ENCODE measurements at places on chromosomes 6 and 20. TPM values are rescaled to one million over a fixed set of nuclear protein-coding genes. Genes with fewer than 3 reads are reported as not detected.
A peak's percentile ranks its signal among the peaks of the same experiment; 100 is the strongest.

The PI16 gene
- total RNA-seq, result not detected

The TXLNB gene
- not detected for total RNA-seq

The DNAH8 gene
- not detected for total RNA-seq

The DLK2 gene
- total RNA-seq, result 0.75 TPM

The KHDC1L gene
- not detected for total RNA-seq

The KIAA1586 gene
- total RNA-seq, result 12.9 TPM

The RCAN2 gene
- not detected for total RNA-seq

The ADGRG6 gene
- 98.7 TPM for total RNA-seq

DNA sequence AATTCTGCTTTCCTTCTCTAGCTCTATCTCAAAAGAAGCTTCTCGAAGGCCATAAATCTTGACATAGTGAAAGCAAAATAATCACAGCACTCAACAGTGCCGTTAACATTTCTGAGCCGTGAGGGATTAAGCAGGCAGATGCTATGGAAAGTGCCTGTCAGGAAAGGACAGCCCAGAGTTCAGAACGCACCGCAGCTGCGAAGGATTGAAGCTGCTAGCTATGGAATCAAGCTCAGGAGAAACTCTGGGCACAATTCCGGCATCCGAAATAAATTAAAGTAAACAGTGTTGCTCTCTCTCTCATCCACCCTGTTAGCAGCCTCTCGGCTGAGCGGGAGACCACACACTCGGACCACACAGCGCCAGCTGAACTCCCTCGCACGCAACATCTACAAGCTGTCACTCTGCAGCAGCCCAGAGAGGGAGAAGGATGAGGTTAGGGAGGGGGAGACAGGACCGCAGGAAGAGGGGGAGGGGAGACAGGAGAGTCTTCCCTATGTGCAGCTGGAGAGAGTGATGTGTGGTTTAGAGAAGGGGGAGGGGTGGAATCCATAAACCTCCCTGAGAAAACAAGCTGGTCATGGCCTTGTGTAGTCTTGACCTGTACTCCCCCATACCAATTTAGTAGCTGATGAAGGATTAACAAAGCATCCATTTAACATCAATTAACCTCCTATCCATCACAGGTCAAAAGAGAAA, 9.0 kb downstream of the EXOC2 start:
- H3K27ac ChIP-seq, result no peak overlapping the region
- H3K4me1 ChIP-seq, result no peaks in the 10 kb centered on the region
- peak; percentile 5 for DNase-seq
- H3K36me3 ChIP-seq, result no peaks in the 10 kb centered on the region
- no peaks in the 10 kb centered on the region for H3K27me3 ChIP-seq

- peak; percentile 4 for DNase-seq
- peaks cover 6% of the 10 kb centered on the region for H3K4me1 ChIP-seq
- H3K36me3 ChIP-seq, result no peaks in the 10 kb centered on the region
- no peak overlapping the region for H3K27ac ChIP-seq
- no peak overlapping the region for H3K4me3 ChIP-seq
Observed at GRCh38 chr6:14549304-14549770, 431.8 kb downstream of the CD83 start.

DNA sequence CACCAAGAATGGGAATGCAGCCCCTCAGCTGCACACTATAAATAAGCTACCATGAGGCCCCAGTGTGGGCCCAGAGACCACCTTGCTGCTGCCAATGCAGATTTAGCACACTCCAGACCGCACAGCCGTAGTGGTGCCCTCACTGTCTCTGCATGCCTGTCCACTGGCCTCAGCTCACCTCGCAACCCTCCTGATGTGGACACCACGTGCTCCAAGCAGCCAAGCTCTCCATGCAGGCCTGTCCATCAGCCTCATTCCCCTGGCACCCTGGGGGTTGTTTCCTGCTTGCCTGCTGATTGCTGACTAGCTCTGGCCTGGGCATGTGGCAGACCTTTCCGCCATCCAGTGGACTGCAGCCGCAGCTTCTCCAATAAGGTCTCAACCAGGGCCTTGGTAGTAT, 36.2 kb downstream of the ZBTB9 start:
- DNase-seq, result no peak
- no peak overlapping the region for H3K4me3 ChIP-seq
- H3K36me3 ChIP-seq, result no peaks in the 10 kb centered on the region
- no peak overlapping the region for H3K27ac ChIP-seq
- H3K27me3 ChIP-seq, result no peaks in the 10 kb centered on the region

DNA sequence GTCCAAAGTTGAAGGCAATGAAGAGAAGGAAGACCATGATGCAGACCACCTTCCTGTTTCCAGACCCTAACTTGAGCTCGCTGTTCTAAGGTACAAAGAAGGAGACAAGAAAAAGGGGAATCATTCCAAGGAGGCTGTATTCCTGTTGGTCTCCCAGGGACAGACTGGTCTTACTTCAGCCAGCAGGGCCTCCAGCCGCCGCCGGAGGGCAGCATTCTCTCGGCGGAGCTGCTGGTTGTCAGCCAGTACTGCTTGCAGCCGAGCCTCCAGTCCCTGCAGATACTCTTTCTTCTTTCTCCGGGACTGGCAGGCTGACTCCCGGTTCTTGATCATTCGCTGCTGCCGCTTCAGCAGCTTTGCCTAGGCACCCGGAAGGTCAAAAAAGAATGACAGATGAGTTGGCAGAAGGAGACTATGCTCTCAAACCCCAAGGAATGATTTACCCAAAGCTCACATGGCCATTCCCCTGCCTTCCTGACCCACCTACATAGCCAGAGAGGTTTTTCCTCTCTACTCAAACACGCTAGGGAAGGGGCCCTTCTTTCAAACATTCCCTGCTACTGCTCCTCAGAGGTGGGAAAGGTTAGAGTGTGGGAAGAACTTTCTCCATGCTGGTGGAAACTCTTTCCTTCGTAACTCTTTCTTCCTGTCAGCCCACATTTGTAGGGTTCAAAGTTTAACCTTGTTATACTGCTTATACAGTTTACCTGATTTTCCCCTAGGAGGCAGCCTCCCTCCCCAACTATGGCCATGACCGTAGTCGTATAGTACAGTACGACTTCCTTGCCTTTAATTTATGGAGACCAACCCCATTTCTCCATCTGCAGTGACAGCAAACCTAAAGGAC, 9.0 kb downstream of the ATF6B start:
- no peaks in the 10 kb centered on the region for H3K27me3 ChIP-seq
- peak; percentile 91 for DNase-seq
- peaks cover 5% of the 10 kb centered on the region for H3K36me3 ChIP-seq
- H3K27ac ChIP-seq, result peak overlapping the region; percentile 77

GRCh38 chr6:52016915-52017748, 70.3 kb downstream of the PKHD1 start:
- H3K27ac ChIP-seq, result no peak overlapping the region
- H3K4me1 ChIP-seq, result peaks cover 15% of the 10 kb centered on the region
- H3K36me3 ChIP-seq, result no peaks in the 10 kb centered on the region
- H3K4me3 ChIP-seq, result no peak overlapping the region
- no peaks in the 10 kb centered on the region for H3K27me3 ChIP-seq
- DNase-seq, result no peak

GRCh38 chr20:11845340-11845739, 72.4 kb upstream of the BTBD3 start:
- H3K4me1 ChIP-seq, result peaks cover 9% of the 10 kb centered on the region
- H3K27me3 ChIP-seq, result no peaks in the 10 kb centered on the region
- DNase-seq, result no peak
- no peak overlapping the region for H3K27ac ChIP-seq
- no peak overlapping the region for H3K4me3 ChIP-seq
- no peaks in the 10 kb centered on the region for H3K36me3 ChIP-seq

GRCh38 chr20:35093267-35093884, 769 bp upstream of the TRPC4AP start:
- H3K27ac ChIP-seq, result peak overlapping the region; percentile 95
- no peaks in the 10 kb centered on the region for H3K36me3 ChIP-seq
- peak; percentile 32 for DNase-seq
- no peaks in the 10 kb centered on the region for H3K27me3 ChIP-seq

DNA sequence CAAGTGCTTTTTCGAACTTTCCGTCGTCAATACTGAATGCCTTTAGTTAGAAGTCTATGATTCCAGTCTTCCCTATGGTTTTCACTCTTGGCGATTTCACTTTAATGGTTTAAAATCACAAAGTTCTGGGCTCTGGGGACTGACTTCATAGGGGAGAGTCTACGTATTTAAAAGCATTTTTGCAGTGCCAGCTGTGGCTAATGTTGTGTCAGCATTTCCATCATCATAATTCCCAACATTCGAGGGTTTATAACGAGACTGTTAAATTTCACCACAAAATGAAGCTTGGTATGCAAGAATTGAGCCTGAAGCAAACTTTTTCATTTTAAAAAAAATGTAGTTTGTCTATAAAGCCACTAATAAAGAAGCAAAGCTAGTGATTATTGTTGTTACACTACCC, 242.7 kb downstream of the SOX4 start:
- H3K27ac ChIP-seq, result no peak overlapping the region
- H3K4me1 ChIP-seq, result no peaks in the 10 kb centered on the region
- no peaks in the 10 kb centered on the region for H3K36me3 ChIP-seq

DNA sequence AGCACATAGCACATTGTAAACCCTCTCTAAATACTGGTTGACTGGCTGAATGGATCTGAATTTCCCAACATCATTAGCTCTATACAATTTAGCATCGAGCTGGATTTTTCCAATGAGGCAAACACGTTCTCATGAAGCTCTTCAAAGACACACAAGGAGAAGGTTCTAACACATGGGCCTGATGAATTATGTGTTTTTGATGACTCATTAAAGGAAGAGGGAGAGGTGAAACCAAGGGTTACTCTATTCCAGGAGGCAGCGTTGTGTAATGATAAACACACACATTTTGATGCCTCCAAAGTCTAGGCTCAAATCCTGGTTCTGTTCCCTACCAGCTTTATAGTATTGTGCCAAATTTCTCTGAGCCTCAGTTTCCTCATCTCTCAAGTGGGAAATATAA, 84.3 kb downstream of the PFDN4 start:
- no peaks in the 10 kb centered on the region for H3K36me3 ChIP-seq
- H3K4me3 ChIP-seq, result no peak overlapping the region
- H3K27me3 ChIP-seq, result no peaks in the 10 kb centered on the region

DNA sequence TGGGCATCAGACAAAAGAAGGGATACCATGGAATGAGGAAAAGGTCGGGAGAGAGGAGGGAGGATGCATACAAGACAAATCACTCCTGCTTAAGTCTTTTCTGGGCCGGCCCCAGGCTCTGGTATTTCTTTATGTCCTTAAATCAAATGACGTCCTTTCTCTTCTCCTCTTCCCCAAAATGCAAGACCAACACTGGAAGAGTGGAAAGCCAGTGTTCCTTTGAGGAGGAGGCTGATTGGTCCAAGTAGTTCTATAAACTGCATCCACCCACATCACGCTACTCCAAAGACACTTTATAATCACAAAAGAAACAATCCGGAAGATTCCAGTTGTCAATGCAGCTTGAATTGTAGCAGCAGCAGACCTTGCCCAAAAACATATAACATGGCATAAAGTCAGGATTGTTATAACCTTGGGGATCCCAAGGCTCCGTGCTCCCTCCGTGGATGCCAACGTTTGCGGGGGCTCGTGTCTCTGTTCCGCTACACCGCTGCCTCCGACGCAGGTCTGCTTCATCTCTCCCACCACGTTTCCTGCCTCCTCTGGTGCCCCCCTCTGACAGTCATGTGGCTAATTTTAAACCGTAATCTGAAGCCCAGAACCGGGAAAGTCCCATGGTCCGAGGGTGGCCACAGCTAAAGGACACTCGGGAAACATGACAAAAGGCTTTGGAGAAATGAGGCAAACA, 47.1 kb downstream of the MCUR1 start:
- no peak for DNase-seq
- no peaks in the 10 kb centered on the region for H3K36me3 ChIP-seq
- H3K4me1 ChIP-seq, result no peaks in the 10 kb centered on the region
- H3K4me3 ChIP-seq, result no peak overlapping the region

DNA sequence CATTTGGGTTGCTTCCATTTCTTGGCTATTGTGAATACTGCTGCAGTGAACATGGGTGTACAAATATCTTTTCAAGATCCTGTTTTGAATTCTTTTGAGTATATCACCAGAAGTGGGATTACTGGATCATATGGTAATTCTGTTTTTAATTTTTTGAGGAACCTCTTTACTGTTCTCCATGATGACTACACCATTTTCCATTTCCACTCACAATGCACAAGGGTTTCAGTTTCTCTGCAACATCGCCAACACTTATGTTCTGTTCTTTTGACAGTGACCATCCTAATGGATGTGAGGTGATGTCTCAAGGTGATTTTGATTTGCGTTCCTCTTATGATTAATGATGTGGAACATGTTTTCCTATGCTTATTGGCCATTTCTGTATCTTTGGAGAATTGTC, 214.4 kb upstream of the ZFP64 start:
- H3K4me3 ChIP-seq, result no peak overlapping the region
- H3K4me1 ChIP-seq, result no peaks in the 10 kb centered on the region
- no peak for DNase-seq

DNA sequence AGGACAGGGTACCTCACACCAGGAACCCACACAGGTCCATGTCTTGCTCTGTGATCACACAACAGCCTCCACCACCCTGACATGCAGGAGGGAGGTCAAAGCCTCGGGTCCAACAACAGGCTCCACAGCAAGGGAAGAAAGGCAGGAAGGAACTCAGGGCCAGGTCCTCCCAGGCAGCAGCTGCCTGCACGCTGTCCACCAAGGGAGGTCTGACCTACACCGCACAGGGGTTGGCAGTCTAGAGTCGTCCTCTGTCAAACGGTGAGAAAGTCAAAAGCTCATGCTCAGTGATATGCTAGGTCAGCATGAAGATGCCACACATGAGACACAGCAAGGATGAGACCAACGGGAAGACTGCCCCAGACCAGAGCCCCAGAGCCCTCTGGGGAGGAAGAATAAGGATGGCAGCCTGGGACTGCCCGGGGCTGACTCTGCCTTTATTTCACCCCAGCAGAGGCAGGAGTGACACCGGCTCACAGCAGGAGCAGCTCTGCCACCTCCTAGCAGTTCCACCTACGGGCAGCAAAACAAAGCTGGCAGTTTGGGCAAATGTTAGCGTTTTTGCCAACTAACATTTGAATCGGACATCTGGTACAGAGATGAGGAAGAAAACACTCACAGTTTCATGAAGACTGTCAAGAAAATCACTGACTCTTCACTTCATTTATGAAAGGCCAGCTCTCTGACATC, 8.5 kb downstream of the GMEB2 start:
- no peak overlapping the region for H3K4me3 ChIP-seq
- peaks cover 10% of the 10 kb centered on the region for H3K36me3 ChIP-seq
- H3K27me3 ChIP-seq, result no peaks in the 10 kb centered on the region
- H3K27ac ChIP-seq, result no peak overlapping the region

DNA sequence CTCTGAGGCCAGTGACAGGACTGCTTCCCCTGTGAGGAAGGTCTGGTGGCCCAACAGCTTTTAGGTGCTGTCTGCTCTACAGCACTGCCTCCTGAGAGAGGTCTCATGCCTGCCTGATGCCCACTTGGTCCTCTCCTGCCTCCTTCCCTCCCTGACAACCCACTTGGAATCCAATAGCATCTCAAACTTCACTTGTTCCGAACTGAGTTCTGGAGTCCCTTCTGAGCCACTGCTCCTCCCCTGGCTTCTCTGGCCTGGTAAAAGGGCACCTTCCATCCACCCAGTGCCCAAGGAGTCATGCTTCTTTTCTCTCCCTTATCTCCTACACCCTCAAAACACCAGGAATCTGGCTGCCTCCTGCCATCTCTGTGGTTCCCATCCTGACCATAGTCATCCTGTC, 1.9 kb downstream of the MAVS start:
- peak overlapping the region; percentile 60 for H3K27ac ChIP-seq
- peaks cover 10% of the 10 kb centered on the region for H3K4me1 ChIP-seq
- H3K4me3 ChIP-seq, result no peak overlapping the region
- DNase-seq, result no peak
- H3K36me3 ChIP-seq, result no peaks in the 10 kb centered on the region

- DNase-seq, result no peak
- no peak overlapping the region for H3K27ac ChIP-seq
- no peak overlapping the region for H3K4me3 ChIP-seq
- H3K36me3 ChIP-seq, result no peaks in the 10 kb centered on the region
- H3K27me3 ChIP-seq, result no peaks in the 10 kb centered on the region
Observed at GRCh38 chr6:63236398-63236817, 25.1 kb downstream of the FKBP1C start.
